ENCODE measurements at places on chromosomes 3 and 15.
A peak's percentile ranks its signal among the peaks of the same experiment; 100 is the strongest.

DNA sequence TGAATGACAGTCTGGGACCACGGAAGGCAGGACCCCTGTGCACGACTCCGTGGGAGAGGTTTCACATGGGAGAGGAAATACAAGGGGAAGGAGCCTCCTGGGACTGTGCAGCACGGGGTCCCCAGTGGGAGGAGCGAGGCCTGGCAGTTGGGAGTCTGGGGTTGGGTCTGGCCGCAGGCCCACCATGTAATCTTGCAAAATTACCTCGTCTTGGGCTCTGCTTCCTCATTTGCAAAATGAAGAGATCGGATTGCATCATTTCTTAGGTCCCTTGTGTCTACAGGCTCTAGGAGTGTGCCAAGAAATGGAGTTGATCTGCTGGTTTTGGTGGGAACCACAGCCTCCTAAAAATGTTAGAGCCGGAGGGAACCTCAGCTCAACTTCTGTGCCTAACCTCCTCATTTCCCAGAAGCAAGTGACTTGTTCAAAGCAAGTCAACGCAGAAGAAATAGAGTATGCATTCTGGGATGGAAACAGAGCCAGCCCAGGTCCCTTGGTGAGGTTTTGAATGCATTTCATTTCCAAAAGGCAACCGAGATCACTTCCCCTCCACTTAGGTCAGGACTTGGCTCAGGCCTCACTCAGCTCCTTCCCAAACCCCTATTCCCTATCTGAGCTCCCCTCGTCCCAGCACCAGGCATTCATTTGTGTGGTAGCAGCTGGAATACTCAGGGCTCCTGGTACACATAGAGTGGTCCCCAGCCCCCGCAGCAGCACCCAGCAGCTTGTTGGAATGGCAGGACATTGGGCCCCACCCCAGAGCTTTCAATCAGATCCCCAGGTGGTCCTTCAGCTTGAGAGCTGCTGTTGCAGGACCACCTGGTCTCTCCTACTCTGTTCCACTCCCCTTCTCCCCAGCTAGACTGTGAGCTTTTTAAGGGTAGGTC, 267.7 kb downstream of the XXYLT1 start:
- no peak for DNase-seq

GRCh38 chr3:197599089-197599765, 43.5 kb upstream of the BDH1 start:
- peak; percentile 82 for DNase-seq

DNA sequence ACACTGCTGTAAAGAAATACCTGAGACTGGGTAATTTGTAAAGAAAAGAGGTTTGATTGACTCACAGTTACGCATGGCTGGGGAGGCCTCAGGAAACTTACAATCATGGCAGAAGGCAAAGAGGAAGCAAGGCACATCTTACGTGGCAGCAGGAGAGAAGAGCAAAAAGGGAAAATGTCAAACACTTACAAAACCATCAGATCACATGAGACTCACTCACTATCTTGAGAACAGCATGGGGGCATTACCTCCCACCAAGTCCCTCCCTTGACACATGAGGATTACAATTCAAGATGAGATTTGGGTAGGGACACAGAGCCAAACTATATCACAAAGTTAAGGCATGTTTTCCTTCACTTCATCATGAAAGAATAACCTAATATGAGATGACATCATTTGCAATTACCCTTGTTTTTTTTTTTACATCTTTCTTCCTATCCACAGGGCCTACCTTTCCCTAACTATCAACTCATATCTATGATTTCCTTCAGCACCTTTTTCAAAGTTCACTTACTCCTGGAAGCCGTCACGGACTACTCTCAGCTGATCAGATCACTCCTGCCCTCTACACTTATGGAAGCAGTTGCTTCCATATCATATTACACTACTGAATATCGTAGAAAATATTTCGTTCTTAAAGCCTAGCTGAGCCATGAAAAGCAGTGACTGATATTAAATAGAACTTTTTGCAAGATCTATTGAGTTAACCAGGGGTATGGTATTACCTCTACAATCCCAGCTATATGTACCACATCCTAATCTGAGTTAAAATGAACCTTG, 25.5 kb upstream of the ATP8B4 start:
- DNase-seq: no peak

DNA sequence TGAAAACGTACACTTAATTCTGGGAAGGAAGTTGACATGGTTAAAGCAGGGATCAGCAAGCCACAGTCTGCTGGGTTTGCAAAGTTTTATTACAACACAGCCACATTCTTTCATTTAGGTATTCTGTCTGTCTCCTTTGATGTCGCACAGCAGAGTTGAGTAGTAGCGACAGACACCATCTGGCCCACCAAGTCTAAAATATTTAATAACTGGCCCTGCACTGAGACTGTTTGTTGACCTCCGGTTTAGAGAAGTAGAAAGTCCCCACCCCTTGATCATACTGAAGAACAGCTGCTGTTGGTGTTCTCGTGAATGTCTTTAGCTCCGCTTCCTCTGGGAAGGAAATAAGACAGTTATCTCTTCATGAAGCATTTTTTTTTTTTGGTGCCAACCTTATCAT, 66.2 kb downstream of the MCTP2 start:
- no peak for DNase-seq

GRCh38 chr3:44659434-44659833, 10.9 kb downstream of the ZNF35 start:
- no peak for DNase-seq

DNA sequence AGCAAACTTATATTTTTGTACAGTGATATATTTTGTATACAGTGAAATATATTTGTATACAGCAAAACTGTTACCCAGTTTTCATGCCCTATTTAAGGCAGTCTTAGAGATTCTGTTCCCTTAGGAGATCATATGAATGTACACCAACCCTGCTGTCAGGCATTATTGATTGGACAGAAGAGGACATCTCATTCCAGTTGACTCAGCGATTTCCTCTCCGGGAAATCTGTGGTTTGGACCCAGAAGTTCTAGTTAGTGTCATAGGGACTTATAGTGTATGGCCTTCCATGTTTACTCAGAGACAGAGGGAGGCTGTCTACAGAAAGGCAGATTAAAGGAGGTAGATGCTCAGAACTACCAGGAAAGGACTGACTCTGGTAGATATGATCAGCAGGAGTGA, 318.8 kb upstream of the KCNMB2 start:
- no peak for DNase-seq

DNA sequence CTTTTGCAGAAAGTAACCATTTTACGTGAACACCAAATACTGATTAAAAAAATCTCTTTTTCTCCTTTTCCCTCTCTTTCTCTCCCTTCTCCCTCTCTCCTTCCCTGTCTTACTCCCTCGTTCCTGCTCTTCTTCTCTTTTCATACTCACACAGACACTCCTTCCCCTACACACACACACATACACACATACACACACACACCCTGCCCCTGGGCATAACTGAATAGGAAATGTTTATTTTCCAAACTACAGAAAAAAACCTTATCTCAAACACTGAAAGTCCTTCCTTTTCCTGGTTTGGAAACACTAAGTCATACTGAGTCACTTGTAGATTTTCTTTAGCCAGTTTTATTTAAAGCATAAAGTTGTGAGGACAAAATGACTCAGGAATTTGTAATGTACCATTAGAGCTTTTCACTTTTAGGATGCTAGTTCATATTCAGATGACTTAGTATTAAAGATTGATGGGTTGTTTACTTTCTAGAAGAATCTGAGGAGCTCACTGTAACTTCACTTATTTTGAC, 62.4 kb downstream of the MBNL1 start:
- no peak for DNase-seq

DNA sequence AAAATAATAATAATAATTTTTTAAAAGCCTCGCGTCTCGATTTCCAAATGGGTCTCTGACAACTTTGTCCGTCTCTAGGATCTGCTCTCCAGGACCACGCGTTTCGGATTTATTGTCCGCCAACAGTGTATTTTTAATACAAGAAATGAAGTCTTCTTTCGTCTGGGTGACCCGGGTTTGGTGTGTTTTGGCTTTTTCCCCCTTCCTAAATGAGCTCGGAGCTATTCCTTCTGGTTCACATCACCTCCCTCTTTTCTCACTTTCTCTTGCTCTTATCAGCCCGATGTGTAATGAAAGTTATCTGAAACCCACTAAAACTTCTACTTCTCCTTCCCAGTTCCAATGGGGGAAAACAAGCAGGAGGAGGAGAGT, 516.7 kb downstream of the MECOM start:
- DNase-seq: no peak

GRCh38 chr3:157065201-157065600, 94.7 kb downstream of the CCNL1 start:
- DNase-seq: no peak

Measured in head of caudate nucleus (tissue), 42 donors.